AML-193 (cell line): ENCODE measurements at places on chromosomes 5 and 9.
A peak's percentile ranks its signal among the peaks of the same experiment; 100 is the strongest.

GRCh38 chr9:13534006-13534405, 254.5 kb upstream of the MPDZ start:
- no peak for DNase-seq

GRCh38 chr5:171481571-171482433, 62.4 kb downstream of the FGF18 start:
- DNase-seq = no peak

DNA sequence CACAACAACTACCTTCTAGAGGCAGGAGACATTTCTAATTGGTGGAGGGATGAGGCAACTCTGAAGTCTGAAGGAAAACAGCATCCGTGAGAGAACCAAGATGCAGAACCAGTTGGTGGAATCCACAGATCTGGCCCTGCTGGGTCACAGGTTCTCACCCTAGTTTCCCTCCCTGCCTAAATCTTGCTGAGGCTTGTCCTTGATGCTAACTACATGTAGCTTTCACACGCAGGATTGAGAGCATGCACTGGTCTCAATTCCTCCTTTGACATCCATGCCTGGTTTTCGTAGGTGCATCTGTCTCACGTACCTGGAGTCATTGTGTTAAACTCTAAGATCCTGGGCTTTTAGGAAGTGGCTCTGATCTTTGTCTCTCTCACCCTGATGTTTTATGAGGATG, 9.7 kb upstream of the F2RL1 start:
- DNase-seq = no peak

DNA sequence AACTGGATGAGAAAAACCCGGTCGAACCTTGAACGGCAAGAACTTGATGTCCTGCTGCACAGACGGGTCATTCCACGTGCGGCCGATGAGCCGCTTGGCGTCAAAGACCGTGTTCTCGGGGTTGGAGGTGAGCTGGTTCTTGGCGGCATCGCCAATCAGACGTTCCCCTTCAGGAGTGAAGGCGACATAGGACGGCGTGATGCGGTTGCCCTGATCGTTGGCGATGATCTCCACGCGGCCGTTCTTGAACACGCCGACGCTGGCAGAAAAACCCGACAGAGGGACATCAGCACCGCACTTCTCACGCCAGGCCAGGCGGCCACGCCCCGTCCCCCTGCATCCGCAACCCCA, 519 bp downstream of the HSPA5 start:
- peak; percentile 30 for DNase-seq

GRCh38 chr9:37979844-37980243, 75.9 kb upstream of the SLC25A51 start:
- DNase-seq = no peak

GRCh38 chr5:142576303-142576702, 109.6 kb downstream of the FGF1 start:
- no peak for DNase-seq

DNA sequence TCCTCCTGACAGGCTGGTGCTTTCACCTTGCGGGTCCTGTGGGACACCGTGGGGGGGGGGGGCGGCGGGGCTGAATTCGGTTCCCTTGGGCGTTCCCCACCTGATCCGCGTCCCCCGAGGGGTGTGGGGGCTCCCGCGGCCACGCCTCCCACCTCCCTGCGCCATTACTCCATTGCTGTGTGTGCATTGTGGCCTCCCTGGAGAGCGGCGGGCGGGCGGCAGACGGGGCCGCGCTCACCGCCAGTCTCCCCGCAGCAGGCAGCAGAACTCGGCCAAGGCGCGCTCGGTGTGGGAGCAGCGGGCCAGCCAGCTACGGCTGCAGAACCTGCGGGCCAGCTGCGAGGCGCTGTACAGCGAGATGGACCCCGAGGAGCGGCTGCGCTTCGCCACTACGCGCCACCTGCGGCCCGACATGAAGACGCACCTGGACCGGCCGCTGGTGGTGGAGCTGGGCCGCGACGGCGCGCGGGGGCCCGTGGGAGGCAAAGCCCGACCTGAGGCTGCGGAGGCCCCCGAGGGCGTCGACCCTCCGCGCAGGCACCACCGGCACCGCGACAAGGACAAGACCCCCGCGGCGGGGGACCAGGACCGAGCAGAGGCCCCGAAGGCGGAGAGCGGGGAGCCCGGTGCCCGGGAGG, 145.3 kb downstream of the CACNA1B start:
- no peak for DNase-seq

DNA sequence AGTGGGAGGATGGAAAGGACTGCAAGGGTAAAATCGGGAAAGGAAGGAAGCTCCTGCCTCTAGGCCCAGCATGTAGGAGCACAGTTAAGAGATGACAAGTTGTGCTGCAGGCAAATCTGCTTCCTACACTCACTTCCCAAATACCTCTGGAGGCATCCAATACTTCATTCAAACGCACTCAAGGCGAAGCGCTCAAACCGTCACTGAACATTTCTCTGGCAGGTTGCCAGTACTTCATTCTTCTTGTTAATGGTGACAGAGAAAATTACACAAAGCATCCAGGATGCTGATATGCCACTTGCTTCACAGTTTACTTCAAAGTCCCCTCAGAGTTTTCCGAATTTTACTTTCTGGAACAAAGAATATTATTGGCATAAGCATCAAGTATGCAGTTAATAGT, 59.8 kb downstream of the NREP start:
- no peak for DNase-seq

DNA sequence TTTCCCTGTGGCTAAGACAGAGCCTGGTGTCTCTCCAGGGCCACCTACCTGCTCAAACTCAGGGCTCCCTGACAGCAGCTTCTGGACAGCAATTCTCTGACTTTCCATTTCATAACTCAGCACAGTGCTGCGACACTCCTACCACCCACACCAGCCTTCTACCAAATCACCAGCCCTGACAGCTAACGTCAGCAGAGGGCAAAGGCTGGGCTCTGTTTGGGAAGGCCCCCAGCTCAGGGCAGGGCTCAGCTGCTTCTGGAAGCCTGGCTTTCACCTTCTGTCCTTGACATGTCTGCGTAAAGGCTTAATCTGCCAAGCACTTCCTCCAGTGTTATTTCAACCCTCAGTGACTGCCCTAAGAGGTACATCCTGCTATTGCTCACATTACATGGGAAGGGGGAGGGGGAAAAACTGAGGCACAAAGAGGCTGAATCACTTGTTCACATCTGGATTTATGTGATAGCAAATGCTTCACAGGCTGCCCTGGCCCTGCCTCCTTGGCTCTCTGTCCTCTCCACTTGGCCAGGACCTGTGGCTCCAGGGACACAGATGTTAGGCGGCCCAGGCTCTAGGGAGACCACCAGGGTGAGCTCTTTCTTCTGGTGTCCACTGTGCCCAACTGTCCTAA, 102.5 kb upstream of the PANK3 start:
- DNase-seq = no peak

GRCh38 chr9:5863092-5863746, 27.5 kb upstream of the MLANA start:
- no peak for DNase-seq

GRCh38 chr5:100840370-100840769, 62.7 kb downstream of the ST8SIA4 start:
- DNase-seq = peak; percentile 62

DNA sequence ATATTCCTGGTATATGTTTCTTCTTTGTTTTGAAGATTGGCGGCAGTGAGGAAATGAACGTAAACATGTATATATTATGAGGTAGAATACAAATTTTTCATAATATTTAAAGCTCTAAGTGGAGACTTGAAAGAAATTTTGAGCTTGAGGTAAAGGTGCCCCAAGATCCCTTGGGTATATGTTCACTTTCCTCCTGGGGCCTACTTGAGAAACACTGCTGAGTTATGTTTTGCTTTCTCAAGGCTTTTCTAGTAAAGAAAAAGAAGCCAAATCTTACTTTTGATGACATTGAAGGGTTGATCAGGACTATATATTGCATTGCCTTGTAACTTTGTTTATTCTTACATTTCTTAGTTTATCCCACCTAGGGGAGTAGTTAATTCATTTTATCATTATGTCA, 30.7 kb downstream of the AP3S1 start:
- DNase-seq = no peak

DNA sequence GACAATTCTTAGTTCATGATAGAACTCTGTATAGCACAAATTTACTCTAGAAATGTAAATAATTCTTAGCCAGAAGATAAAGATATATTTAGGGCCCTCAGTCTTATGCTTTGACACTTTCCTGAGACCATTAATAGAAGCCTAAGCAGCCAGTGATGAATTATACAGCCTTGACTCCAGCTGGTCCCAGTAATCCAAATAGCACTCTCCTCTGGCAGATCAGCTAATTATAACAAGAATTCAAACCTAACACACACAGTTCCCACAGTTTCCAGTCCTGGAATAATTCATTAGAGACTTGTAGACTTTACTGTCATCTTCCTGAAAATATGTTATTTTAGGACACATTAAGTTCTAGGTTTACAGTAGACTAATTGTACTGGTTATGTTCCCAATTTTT, 50.4 kb downstream of the SHOC1 start:
- no peak for DNase-seq

DNA sequence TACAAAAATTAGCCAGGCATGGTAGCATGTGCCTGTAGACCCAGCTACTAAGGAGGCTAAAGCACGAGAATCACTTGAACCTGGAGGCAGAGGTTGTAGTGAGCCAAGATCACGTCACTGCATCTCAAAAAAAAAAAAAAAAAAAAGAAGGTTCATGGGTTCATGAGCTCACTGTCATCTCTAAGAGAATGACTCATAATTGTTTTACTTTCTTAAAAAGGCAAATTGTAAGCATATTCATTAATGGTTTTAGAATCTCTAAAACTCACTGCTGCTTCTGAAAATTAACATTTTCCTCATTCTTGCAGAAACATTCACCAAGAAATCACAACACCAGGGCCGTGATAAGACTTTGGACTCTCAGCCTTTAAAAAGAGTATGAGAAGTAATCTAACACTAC, 103.6 kb downstream of the GNA14 start:
- DNase-seq = no peak

GRCh38 chr5:159274676-159275075, 11.6 kb downstream of the UBLCP1 start:
- peak; percentile 14 for DNase-seq

GRCh38 chr9:100440071-100440470, 13.1 kb downstream of the MSANTD3 start:
- no peak for DNase-seq

DNA sequence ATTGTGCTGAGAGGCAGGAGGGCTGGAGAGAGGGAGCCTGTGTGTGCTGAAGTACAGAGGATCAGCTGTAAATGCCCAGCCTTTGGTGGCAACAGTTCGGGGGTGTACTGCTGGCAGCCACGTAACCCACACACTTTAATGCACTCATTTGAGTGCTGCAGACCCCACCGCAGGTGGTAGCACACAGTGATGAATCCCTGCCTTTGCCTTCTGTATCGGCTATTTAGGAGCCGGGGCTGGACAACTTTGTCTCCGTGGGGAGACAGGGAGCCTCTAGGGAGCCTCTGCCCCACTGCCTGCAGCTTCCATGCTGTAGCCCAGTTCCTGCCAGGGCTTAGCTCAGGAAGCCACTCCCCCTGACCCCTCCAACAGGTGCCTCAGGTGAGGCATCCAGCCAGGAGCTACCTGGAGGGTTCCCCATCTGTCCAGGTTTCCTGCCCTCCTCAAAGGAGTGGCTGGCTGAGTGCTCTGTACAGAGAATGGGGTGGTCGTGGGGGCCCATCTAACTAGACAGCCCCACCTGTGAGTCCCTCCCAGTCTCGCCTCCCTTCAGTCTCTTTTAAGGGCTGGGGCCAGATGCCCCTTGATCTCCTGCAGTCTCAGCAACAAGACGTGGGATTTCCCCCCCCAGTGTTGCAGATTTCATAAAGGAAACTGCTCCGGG, 44.5 kb downstream of the SECISBP2 start:
- no peak for DNase-seq

DNA sequence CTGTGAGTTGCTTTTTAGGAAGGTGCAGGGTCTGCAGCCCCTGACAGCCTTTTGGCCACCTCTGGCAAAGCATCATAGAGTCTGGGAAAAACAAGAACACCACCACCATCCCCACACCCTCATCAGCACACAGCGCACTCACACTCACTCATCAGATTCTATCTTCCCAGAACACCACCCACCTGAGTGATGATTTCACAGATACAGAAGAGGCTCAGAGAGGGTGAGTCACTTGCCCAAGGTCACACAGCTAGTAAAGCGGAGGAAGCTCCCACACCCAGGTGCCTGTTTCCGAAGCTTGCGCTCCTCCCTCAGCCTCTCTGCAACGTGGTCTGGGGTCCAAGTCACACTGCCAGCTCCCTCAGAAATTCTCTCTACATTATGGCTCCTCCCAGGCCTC, 41.8 kb upstream of the HRH2 start:
- no peak for DNase-seq

GRCh38 chr9:99109522-99109921, 4.6 kb downstream of the TGFBR1 start:
- DNase-seq = peak; percentile 97

- DNase-seq = no peak
Measured at GRCh38 chr9:105700668-105701067, 6.3 kb downstream of the TMEM38B start.

DNA sequence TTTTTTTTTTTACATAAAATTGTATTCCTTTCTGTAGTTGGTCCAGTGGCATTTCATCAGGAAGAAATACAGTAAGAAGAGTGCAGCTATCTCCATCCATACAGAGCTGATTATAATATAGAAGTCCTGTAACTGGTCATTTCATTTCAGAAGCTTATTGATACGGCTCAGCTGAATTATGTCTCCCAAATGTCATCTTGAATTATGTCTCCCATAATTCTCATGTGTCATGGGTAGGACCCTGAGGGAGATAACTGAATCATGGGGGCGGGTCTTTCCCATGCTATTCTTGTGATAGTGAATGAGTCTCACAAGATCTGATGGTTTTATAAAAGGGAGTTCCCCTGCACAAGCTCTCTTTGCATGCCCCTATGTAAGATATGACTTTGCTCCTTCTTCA, 492.9 kb downstream of the CHSY3 start:
- no peak for DNase-seq

DNA sequence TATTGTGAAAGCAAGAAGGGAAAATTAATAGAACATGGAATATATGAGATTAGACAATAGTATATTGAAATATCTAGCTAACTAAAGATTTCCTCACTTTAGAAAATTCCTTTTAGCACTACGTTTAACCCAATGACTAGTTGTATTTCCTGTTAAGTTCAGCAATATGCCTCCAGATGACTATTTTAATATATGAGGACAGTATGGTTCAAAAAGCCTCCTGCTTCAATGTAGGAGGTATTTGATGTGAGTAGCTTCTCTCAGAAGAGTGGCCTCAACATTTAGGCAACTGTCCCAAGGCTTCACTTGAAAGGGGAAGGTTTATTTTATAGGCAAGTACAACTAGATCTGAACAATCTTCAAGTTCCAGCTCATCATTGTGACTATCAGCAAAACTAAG, 2.0 kb upstream of the MEF2C start:
- no peak for DNase-seq
